Gastrocnemius medialis (tissue), 4 donors: ENCODE measurements at places on chromosomes 5 and 9. TPM values are rescaled to one million over a fixed set of nuclear protein-coding genes. Genes with fewer than 3 reads are reported as not detected.

GLDC gene
- total RNA-seq, result 1.00 TPM

FOXD4L5 gene
- total RNA-seq, result 0.15 TPM

CHSY3 gene
- 2.7 TPM for total RNA-seq

GRCh38 chr9:3361116-3361515, 164.7 kb downstream of the RFX3 start:
- H3K27ac ChIP-seq, result no peak overlapping the region
- peaks cover 8% of the 10 kb centered on the region for H3K4me1 ChIP-seq
- H3K27me3 ChIP-seq, result no peaks in the 10 kb centered on the region
- no peaks in the 10 kb centered on the region for H3K36me3 ChIP-seq
- no peak for DNase-seq

BRD3OS gene
- total RNA-seq, result 0.76 TPM

DBH gene
- not detected for total RNA-seq

DRD1 gene
- not detected for total RNA-seq

GRCh38 chr5:93092349-93093105, 488.5 kb downstream of the NR2F1-AS1 start:
- H3K4me3 ChIP-seq, result no peak overlapping the region
- no peaks in the 10 kb centered on the region for H3K36me3 ChIP-seq
- no peak overlapping the region for H3K27ac ChIP-seq
- no peaks in the 10 kb centered on the region for H3K4me1 ChIP-seq

DNA sequence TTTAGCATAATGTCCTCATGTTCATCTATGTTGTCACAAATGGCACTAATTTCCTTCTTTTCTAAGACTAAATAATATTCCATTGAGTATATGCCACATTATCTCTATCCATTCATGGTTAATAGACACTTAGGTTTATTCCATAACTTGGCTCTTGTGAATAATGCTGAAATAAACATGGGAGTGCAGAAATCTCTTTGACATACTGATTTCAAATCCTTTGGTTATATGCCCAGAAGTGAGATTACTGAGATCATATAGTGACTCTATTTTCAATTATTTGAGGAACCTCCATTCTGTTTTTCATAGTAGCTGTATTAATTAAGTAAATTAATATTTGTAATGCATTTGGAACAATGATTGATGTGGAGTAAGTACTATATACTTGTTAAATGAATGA, 13.0 kb downstream of the SMIM3 start:
- no peaks in the 10 kb centered on the region for H3K27me3 ChIP-seq
- H3K4me1 ChIP-seq, result peaks cover 3% of the 10 kb centered on the region
- no peaks in the 10 kb centered on the region for H3K36me3 ChIP-seq

CDC20B gene
- total RNA-seq, result not detected

DNA sequence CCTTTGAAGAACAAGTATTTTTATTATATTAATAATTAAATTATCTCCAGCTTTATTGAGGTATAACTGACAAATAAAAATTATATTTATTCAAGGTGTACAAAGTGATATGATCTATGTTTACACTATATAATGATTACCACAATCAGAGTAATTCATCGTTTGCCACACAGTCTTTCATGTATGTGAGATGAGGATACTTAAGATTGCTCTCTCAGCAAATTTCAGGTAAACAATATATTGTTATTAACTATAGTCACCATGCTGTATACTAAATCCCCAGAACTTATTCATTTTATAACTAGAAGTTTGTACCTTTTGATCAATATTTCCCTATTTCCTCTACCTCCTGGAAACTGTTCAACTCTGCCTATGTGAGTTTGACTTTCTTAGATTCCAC, 16.7 kb upstream of the CCNO start:
- H3K27me3 ChIP-seq, result no peaks in the 10 kb centered on the region
- DNase-seq, result no peak
- no peak overlapping the region for H3K27ac ChIP-seq
- no peaks in the 10 kb centered on the region for H3K4me1 ChIP-seq
